ENCODE measurements at places on chromosomes 7 and 10.

GRCh38 chr10:110224992-110225391 is 17.6 kb downstream of the MXI1 start:
- DNase-seq, result no peak

DNA sequence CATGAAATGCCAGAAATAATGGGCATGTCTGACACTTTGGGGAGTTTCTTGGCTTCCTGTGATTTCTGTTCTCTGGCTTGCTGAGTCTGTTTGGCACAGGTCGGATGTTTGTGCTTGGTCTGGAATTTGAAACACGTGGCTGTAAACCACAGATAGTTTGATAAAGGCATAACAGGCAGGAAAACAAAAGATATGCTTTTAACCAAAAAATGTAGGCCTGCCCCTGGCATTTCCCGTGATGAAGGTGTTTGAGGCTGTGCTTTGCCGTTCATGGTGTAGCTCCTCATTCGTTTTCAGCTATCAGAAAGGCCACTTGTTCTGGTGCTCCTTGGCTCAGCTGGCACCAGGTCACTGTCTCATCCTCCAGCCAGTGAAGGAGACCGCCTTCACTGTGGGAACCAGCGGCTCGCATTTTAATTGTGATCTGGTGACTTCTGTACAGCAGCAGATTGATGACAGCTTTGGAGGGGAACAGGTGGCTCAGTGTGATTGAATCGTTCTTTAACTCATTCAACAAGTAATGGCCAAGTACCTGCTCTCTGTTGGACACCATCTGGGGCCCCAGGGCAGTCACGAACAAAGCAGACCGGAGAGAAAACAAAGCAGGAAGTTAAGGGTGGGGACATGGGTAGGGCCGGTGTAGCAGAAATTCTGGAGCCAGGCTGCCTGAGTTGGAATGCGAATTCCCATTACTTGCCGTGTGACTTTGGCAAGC is 111.5 kb downstream of the CCNY start:
- DNase-seq, result no peak

DNA sequence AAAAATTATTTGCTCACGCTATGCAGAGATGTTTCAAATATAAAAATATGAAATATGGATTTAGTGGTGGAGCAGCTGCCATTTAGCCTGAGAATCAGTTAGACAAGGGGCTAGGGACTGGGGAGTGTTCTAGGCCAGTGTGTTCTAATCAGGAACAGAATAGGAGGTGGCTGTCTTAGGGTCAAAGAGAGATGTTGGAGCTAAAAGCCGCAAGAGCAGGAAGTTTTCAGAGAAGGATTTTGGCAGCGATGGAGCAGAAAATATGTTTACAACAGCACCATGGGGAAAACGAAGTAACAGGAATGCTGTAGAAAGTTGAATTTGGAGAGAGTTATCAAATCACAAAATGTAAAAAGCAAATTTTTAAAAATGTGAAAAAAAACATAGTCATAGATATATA is 314.0 kb upstream of the SEMA3A start:
- no peak for DNase-seq

- DNase-seq, result no peak
Observed at GRCh38 chr10:96998329-96998888, 166.3 kb downstream of the LCOR start.

DNA sequence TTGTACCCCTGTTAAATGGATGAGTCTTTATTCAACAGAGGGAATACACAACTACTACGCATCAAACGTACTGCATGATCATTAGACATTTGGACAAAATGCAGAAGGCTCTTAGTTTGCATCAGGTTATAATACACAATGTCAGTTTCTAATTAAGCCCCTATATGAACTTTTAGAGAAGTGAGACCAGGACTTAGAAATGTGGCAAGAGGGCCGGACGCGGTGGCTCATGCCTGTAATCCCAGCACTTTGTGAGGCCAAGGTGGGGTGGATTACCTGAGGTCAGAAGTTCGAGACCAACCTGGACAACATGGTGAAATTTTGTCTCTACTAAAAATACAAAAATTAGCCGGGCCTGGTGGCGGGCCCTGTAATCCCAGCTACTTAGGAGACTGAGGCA is 76.3 kb upstream of the MGMT start:
- no peak for DNase-seq

- no peak for DNase-seq
Observed at GRCh38 chr10:131146790-131147189, 164.7 kb downstream of the TCERG1L start.

All from right cardiac atrium (tissue), 5 donors.